ENCODE measurements at places on chromosomes 6 and 20.

- no peak for DNase-seq
These were observed 22.6 kb downstream of the RSPH3 start for GRCh38 chr6:158977382-158977781.

- no peak for DNase-seq
These were observed 23.0 kb upstream of the RBPJL start for GRCh38 chr20:45283551-45284057.

DNA sequence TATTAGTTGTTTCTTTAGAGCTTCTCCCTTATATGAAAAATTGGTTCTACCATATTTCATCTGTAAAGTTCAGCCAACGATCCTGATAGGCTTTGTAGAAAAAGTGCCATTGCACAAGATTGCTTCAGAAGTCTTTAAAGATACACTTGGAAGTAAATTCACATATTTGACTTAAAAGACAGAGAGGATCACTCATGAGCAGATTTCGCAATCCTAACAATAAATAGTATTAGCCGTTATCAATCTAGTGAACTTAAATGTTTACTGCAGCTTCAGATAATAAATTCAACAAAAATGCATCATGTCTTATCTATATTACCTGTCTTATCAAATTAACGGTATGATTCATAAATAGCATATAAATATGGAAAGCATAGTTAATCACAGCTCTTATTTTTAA lies 8.7 kb upstream of the SLC17A4 start:
- DNase-seq: no peak

DNA sequence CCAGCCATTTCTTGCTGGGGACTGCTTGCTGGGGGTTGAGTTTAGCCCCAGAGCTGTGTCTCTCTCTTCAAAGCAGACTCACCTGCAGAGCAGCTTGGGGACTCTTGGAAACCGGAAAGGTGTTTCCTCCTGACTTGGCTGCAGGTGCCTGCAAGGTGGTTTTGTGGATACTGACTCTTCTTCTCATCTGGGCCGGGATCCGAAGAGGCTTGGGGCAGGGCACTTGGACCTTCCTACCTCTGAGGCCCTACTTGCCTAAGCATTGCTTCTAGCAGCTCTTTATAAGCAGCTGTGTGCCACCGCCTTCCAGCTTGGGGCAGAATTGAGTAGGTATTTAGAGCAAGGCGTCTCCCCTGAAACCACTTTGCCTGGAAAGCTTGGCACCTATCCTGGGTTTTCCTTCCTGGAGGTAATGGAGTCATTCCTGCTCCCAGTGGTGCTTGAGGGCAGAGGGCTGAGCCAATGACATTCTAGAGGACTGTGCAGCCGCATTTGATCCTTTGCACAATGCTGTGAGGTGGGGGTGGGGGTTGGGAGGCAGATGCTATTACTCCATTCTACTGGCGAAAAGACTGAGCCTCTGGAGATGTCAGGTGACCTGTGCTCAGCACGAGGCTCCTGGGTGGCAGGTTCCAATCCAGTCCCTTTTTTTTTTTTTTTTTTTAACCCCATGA lies 3.4 kb upstream of the CTSZ start:
- no peak for DNase-seq
